ENCODE measurements at places on chromosomes 16 and 17.

GRCh38 chr16:69406780-69407331 lies 17.6 kb upstream of the CYB5B start:
- no peak for DNase-seq

DNA sequence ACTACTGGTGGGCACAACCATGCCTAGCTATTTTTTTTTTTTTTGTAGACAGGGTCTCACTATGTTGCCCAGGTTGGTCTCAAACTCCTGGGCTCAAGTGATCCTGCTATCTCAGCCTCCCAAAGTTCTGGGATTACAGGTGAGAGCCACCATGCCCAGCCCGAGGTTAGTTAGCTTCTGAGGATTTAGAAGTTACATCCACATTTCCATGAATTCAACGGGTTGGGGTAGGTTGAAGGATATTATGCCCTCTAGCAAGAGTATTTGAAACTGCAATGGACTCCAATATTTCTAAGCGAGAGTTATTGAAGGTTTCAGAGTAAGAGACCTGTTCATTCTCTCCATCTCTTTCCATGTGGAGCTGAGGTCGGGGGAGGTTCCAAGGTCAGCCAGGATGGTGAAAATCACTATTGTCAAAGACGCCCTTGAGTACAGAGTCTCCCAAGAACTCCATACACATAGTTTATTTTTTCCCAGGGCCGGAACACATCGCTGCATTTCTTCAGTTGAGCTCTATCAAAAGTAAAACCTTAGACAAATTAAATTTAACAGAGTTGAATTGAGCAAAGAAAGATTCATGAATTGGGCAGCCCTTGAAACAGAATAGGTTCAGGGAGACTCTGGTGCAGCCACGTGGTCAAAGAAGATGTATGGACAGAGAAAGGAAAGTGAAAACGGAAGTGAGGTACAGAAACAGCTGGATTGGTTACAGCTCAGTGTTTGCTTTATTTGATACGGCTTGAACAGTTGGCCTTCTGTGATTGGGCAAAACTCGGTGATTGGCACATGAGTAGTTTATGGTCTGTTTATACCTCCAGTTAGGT lies 19.0 kb upstream of the ITPRIPL2 start:
- DNase-seq, result no peak

- DNase-seq, result no peak
Observed at GRCh38 chr16:88511906-88512305, 58.3 kb upstream of the ZC3H18 start.

- DNase-seq, result no peak
Observed at GRCh38 chr16:7313170-7313569, 19.5 kb upstream of the RBFOX1 start.

- DNase-seq, result no peak
Observed at GRCh38 chr17:71446645-71447437, 674.0 kb upstream of the SOX9 start.

- no peak for DNase-seq
Observed at GRCh38 chr17:14123619-14124278, 54.4 kb downstream of the COX10 start.

- DNase-seq, result no peak
Observed at GRCh38 chr16:80142281-80142680, 398.5 kb upstream of the DYNLRB2 start.

All from liver (tissue), 10 donors.